Chondrocyte (in vitro differentiated cells): ENCODE measurements at places on chromosomes 16 and 17.

GRCh38 chr16:25157271-25157875, 45.8 kb downstream of the LCMT1 start:
- H3K27ac ChIP-seq, result no peak overlapping the region
- DNase-seq, result no peak
- peaks cover 37% of the 10 kb centered on the region for H3K36me3 ChIP-seq
- no peaks in the 10 kb centered on the region for H3K4me1 ChIP-seq
- no peak overlapping the region for H3K4me3 ChIP-seq

- H3K27me3 ChIP-seq, result no peaks in the 10 kb centered on the region
- H3K4me1 ChIP-seq, result peaks cover 67% of the 10 kb centered on the region
- no peak overlapping the region for H3K4me3 ChIP-seq
- DNase-seq, result peak; percentile 64
- no peak overlapping the region for H3K27ac ChIP-seq
Measured at GRCh38 chr17:50952013-50952412, 85.9 kb upstream of the TOB1 start.

- peaks cover 12% of the 10 kb centered on the region for H3K36me3 ChIP-seq
- peaks cover 10% of the 10 kb centered on the region for H3K4me1 ChIP-seq
- H3K27ac ChIP-seq, result peak overlapping the region; percentile 60
- H3K27me3 ChIP-seq, result no peaks in the 10 kb centered on the region
- DNase-seq, result peak; percentile 63
- no peak overlapping the region for H3K4me3 ChIP-seq
Measured at GRCh38 chr17:75996665-75997590, 3.7 kb upstream of the CDK3 start.

- peaks cover 3% of the 10 kb centered on the region for H3K36me3 ChIP-seq
- H3K4me3 ChIP-seq, result peak overlapping the region; percentile 83
- peak overlapping the region; percentile 99 for H3K27ac ChIP-seq
- peaks cover 40% of the 10 kb centered on the region for H3K4me1 ChIP-seq
- no peaks in the 10 kb centered on the region for H3K27me3 ChIP-seq
Measured at GRCh38 chr17:81926451-81927151, 934 bp downstream of the MAFG start.

DNA sequence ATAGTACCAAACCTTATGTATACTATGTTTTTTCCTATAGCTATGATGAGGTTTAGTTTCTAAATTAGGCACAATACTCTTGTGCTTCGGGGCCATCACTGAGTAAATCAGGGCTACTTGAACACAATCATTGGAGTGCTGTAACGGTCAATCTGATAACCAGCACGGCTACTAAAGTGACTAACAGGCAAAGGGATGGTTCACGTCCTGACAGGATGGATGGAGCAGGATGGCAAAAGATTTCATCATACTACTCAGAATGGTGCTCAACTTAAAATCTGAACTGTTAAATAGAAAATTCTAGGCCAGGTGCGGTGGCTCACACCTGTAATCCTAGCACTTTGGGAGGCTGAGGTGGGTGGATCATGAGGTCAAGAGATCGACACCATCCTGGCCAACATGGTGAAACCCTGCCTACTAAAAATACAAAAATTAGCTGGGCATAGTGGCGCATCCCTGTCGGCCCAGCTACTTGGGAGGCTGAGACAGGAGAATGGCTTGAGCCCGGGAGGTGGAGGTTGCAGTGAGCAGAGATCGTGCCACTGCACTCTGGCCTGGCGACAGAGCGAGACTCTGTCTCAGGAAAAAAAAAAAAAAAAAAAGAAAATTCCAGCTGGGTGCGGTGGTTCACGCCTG, 7.0 kb downstream of the TUFM start:
- peaks cover 28% of the 10 kb centered on the region for H3K36me3 ChIP-seq
- no peaks in the 10 kb centered on the region for H3K4me1 ChIP-seq
- H3K27me3 ChIP-seq, result no peaks in the 10 kb centered on the region

DNA sequence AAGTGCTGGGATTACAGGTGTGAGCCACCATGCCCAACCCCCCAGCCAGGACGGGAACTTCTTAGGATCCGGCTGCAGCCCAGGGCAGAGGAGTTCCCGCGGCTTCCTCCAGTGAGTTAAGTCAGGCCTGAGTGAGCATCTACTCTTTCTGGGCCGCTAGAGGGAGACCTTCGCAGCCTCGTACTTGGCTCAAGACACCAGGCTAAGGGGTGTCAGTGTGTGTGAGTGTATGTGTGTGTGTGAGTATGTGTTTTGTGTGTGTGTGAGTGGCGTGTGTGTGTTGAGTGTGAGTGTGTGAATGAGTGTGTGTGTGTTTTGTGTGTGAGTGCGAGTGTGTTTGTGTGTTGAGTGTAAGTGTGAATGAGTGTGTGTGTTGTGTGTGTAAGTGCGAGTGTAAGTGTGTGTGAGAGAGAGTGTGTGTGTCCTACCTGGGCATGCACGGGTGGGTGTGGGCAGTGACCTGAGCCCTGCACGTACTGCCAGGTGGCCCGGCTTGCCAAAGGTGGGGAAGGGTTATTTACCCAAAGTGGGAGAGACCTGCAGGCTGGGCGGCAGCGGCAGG, 58.5 kb downstream of the TMEM235 start:
- peaks cover 2% of the 10 kb centered on the region for H3K27me3 ChIP-seq
- no peak for DNase-seq
- H3K4me1 ChIP-seq, result no peaks in the 10 kb centered on the region

DNA sequence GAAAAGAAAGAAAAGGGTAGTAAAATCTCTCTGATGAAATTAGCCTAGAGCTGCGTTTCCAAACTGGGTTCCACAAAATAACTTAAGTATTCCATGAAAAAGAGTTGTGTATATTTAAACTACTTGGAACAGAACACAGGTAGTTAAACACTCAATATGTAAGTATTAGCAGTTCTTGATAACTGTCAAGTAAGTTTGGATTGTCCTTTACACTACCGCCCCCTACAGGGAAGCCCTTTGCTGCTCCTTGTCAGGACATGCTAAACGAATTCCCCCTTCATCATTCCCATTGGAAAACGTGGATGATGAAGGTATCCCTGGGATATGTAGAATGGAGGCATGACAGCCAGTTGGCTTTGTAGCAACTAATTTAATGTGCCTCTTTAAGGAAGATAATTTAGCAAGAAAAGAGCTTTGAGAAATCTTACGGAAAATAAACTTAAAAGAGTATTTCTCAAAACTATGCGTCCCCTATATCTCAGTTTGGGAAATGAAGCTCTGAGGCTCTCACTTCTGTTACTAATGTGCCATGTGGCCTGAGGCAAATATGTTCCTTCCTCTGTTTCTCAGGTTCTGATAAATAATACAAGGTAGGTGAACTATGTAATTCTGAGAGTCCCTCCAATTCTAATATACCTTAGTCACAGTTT, 18.8 kb downstream of the NCBP3 start:
- no peak overlapping the region for H3K4me3 ChIP-seq
- peak overlapping the region; percentile 94 for H3K27ac ChIP-seq
- H3K27me3 ChIP-seq, result no peaks in the 10 kb centered on the region
- no peak for DNase-seq

DNA sequence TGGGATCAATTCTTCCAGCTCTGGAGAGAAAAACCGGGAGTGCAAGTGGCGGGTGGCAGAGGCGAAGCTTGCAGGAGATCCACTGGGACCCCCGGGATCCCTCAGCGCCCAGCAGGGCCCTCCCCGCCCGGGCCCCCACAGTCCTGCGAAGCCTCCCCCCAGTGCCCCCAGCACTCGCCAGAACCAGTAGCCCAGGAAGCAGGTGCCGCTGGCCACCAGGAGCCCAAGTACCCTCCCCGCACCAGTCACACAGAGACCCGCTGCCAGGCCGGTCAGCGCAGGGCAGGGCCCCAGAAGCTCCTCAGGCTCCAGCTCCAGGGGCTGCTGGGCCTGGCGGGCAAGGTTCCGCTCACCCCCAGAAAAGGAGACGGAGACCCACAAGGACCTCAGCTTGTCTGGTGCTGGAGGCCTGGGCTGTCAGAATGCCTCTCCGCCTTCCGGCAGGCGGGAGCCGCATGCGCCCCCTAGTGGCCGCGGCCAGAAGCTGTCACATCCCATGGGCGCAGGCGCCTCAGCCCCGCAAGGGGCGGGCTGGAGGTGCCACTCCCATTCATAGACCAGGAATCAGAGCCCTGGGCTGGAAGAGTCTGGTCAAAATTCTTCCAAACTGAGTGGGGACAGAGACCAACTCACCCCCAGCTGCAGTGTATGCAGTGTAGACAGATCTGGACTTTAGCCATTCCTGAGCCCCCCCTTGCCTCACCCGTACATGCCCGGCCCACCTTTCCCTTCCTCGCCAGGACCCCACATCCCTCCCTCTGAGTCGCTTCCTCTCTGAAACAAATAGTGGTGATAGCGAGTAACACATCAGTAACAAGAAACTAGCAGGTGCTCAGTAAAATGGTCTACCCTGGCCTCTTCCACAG, 1002.3 kb downstream of the KCNJ18 start:
- no peaks in the 10 kb centered on the region for H3K27me3 ChIP-seq
- DNase-seq, result no peak
- H3K36me3 ChIP-seq, result no peaks in the 10 kb centered on the region
- H3K27ac ChIP-seq, result no peak overlapping the region

GRCh38 chr16:85486256-85486915, 126.7 kb upstream of the GSE1 start:
- H3K27ac ChIP-seq, result no peak overlapping the region
- no peaks in the 10 kb centered on the region for H3K4me1 ChIP-seq
- DNase-seq, result no peak
- no peaks in the 10 kb centered on the region for H3K36me3 ChIP-seq
- peaks cover 10% of the 10 kb centered on the region for H3K27me3 ChIP-seq

DNA sequence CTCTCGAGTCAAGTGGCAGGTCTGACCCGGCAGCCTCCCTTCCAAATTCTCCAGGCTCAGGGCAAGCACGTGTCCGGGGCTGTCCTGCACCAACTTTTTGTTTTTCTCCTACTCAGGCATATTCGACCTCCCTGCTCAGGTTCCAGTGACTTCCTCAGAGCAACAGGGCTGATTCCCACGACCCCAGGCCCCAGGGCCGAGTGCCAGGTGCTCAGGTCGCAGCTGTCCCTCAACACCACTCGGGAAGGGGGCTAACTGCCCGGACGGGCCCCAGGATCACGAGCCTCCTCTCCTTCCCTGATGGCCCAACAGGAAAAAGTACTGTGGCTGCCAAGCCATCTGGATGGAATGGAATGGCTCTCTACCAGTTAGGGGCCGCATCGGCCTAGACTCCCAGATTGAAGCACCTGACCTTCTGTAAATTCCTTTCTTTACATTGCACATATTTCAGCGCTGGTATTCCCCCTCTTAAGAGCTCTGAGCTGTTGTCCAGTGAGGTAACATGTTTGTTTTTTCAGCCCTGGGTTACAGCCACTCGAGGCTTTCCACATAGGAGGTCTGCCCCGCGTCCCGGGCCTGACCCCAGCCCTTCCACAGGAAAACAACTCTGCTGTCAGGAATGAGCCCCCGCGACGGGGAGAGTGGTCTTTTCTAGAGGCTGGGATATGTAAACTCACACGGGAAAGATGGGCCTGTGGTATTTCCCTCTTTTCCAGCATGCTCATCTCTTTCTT, 25.0 kb downstream of the NXN start:
- H3K4me1 ChIP-seq, result peaks cover 75% of the 10 kb centered on the region
- peak overlapping the region; percentile 99 for H3K27ac ChIP-seq
- no peak overlapping the region for H3K4me3 ChIP-seq

- H3K4me1 ChIP-seq, result peaks cover 16% of the 10 kb centered on the region
- H3K4me3 ChIP-seq, result no peak overlapping the region
- DNase-seq, result no peak
- peaks cover 17% of the 10 kb centered on the region for H3K27me3 ChIP-seq
Measured at GRCh38 chr17:80998118-80998747, 6.6 kb downstream of the CHMP6 start.

DNA sequence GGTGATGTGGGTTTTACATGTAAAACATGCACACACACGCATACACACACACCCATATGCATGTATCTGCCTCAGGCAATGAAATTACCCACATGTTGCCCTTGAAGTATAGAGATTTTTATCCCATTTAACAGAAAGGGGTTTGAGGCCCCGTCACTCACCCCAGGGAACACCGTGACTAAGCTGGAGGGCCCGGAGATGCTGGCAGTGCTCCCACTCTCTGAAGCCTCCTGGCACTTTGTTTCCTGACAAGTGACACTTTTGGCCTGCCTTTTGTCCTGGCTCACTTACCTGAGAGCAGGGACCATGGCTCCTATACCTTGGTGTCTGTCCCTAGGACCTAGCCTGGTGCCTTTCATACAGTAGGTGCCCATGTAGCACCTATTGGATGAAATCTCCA, 50.0 kb upstream of the TNRC6C start:
- no peak overlapping the region for H3K4me3 ChIP-seq
- DNase-seq, result no peak
- no peaks in the 10 kb centered on the region for H3K4me1 ChIP-seq
- H3K27ac ChIP-seq, result no peak overlapping the region
- H3K27me3 ChIP-seq, result peaks cover 52% of the 10 kb centered on the region
- H3K36me3 ChIP-seq, result no peaks in the 10 kb centered on the region

- DNase-seq, result no peak
- no peaks in the 10 kb centered on the region for H3K27me3 ChIP-seq
- H3K4me1 ChIP-seq, result no peaks in the 10 kb centered on the region
- no peaks in the 10 kb centered on the region for H3K36me3 ChIP-seq
- no peak overlapping the region for H3K4me3 ChIP-seq
Measured at GRCh38 chr16:35134471-35134870, 1675.1 kb downstream of the TP53TG3F start.

- H3K36me3 ChIP-seq, result peaks cover 5% of the 10 kb centered on the region
- DNase-seq, result no peak
Measured at GRCh38 chr16:21953541-21953902, 361 bp downstream of the UQCRC2 start.

GRCh38 chr17:8698162-8698971, 46.3 kb downstream of the CCDC42 start:
- no peaks in the 10 kb centered on the region for H3K27me3 ChIP-seq
- peaks cover 4% of the 10 kb centered on the region for H3K36me3 ChIP-seq
- no peak for DNase-seq
- H3K4me1 ChIP-seq, result peaks cover 41% of the 10 kb centered on the region
- peak overlapping the region; percentile 99 for H3K27ac ChIP-seq

GRCh38 chr16:58636466-58636865, 6.8 kb upstream of the CNOT1 start:
- no peaks in the 10 kb centered on the region for H3K36me3 ChIP-seq
- peaks cover 7% of the 10 kb centered on the region for H3K4me1 ChIP-seq
- H3K27me3 ChIP-seq, result no peaks in the 10 kb centered on the region
- H3K27ac ChIP-seq, result no peak overlapping the region
- H3K4me3 ChIP-seq, result no peak overlapping the region

DNA sequence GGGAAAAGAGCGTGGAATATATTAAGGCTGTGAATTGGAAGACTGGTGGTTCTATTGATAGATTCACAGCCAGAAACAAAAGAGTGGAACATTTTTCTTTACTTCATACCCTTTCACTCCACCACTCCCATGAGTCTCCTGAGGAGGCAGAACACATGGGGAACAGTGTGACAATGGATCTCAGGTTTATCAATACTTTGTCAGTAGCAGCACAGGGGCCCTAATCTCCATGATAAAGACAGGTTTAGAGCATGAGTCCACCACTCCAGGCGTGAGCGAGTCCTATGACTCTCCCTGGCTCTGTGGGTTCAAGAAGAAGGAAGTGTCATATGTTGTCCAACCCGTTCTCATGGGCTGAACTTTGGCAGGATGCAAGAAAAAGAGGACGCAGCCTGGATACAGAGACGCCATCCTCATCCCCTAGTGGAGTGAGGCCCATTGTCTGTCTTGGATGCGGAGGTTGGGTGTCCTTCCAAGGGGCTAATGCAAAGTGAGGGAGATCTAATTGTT, 361.2 kb downstream of the TMEM114 start:
- no peaks in the 10 kb centered on the region for H3K4me1 ChIP-seq
- no peak for DNase-seq
- no peaks in the 10 kb centered on the region for H3K36me3 ChIP-seq
- H3K27me3 ChIP-seq, result no peaks in the 10 kb centered on the region
- H3K27ac ChIP-seq, result no peak overlapping the region
- H3K4me3 ChIP-seq, result no peak overlapping the region

- H3K36me3 ChIP-seq, result no peaks in the 10 kb centered on the region
- no peak overlapping the region for H3K4me3 ChIP-seq
- H3K27me3 ChIP-seq, result peaks cover 3% of the 10 kb centered on the region
- no peak for DNase-seq
- no peaks in the 10 kb centered on the region for H3K4me1 ChIP-seq
Measured at GRCh38 chr16:52209227-52209626, 337.7 kb downstream of the TOX3 start.
